Sigmoid colon (tissue), 7 donors: ENCODE measurements at places on chromosomes 4 and X. TPM values are rescaled to one million over a fixed set of nuclear protein-coding genes. Genes with fewer than 3 reads are reported as not detected.

DNA sequence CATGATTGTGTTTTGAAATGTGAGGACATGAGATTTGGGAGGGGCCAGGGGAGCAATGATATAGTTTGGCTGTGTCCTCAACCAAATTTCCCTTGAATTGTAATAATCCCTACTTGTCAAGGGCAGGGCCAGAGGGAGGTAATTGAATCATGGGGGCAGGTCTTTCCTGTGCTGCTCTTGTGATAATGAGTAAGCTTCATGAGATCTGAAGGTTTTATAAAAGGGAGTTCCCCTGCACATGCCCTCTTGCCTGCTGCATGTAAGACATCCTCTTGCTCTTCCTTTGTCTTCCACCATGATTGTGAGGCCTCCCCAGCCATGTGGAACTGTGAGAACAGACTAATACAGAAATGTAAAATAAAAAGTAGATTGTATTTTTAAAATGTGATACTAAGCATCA, 1294.9 kb downstream of the ADGRL3 start:
- DNase-seq: no peak

DNA sequence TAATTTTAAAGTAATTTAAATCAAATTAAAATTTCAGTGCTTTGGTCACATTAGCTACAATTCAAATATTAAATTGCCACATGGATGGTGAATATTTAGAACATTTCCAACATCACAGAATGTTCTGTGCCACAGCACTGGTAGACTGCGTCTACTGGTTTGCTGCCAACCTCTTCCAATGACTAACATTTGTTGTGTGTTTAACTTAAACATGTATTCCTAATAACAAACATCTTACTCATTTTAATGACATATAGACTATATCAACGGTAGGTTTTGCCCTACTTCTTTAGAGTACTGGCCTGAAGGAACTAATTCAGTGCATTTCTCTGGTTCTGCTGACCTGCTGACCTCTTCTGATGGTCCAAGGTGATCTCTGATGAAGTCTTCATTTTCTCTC, 157.6 kb downstream of the DCK start:
- no peak for DNase-seq

DNA sequence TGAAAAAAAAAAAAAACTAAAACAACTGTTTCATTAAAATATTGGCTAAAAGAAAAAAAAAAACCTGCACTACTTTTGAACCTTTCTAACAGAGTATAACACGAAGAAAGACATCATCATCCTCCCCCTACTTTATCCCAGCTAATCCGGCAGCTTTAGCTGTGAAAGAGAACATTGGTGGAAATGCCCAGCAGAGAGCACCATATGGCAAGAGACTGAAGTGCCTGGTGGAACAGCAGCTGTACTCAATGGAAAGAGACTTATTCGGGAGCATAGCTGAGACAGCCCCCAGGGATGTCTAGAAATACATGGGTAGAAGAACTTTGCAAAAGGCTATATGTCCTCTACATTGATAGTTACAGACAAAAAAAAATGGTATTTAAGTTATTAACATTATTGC, 30.3 kb downstream of the STPG2 start:
- no peak for DNase-seq

GRCh38 chr4:25807102-25807728, 55.6 kb downstream of the SEL1L3 start:
- no peak for DNase-seq

GRCh38 chr4:37359261-37359660, 114.7 kb downstream of the NWD2 start:
- DNase-seq: no peak

GRCh38 chrX:69951753-69952152, 98.0 kb downstream of the AWAT2 start:
- no peak for DNase-seq

DNA sequence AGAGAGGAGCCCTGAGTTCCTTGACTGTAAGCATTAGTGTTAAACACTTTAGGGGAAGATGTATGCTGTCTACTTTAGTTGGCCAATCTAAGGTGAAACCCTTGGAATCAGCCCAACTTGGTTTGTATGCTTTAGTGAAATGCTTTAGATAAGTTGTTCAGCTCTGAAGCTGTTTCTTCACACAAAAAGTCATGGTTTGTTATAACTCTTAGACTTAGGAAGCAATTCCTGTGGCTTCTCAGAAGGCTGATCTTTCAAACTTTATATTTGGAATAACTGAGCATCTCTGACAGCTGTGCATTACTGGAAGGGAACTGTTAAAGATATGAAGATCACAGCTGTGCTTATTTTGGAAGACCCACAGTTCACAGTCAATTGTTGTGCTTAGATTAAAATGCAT, 714.1 kb downstream of the FAT4 start:
- DNase-seq: no peak

GRCh38 chr4:91965166-91965565, 338.6 kb upstream of the GRID2 start:
- no peak for DNase-seq

- DNase-seq: no peak
Observed at GRCh38 chrX:33909836-33910235, 222.3 kb downstream of the FAM47A start.

DNA sequence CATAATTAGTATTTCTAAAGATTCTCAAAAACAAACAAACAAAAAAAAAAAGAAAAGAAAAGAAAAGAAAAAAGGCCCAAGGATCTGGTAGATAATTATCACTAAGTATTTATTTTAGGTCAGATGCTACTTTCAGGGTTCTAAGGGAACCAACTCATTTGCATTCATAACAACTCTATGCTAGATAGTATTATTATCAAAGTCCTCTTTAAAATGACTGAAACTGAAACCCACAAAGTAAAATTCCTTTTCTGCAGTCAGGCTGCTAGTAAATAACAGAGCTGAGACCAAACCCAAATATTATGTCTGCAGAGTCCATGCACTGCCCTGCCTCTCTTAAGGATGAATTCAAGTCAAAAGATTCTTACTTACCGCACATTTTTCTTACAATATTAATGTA, 38.3 kb upstream of the MAPK10 start:
- no peak for DNase-seq

- no peak for DNase-seq
Observed at GRCh38 chr4:180805101-180805500, 1438.1 kb upstream of the TENM3 start.

DNA sequence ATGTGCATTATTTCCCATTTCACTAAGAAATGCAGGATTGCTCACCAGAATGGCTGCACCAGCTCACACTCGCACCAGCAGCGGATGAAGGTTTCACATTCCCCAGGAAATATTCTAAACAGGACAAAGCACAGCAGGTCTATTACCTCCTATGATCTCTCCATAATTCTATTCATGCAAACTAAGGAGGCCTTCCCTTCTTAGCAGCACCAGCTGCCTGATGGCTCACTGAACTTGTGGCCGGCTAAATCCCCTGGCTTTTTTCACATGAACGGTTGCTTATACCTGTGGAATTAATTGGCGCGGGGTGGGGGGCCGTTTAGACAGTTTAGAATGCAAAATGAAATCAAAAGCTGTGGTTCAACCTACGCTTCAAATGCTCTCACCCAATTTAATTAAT, 73.5 kb upstream of the SRD5A3 start:
- DNase-seq: no peak

DNA sequence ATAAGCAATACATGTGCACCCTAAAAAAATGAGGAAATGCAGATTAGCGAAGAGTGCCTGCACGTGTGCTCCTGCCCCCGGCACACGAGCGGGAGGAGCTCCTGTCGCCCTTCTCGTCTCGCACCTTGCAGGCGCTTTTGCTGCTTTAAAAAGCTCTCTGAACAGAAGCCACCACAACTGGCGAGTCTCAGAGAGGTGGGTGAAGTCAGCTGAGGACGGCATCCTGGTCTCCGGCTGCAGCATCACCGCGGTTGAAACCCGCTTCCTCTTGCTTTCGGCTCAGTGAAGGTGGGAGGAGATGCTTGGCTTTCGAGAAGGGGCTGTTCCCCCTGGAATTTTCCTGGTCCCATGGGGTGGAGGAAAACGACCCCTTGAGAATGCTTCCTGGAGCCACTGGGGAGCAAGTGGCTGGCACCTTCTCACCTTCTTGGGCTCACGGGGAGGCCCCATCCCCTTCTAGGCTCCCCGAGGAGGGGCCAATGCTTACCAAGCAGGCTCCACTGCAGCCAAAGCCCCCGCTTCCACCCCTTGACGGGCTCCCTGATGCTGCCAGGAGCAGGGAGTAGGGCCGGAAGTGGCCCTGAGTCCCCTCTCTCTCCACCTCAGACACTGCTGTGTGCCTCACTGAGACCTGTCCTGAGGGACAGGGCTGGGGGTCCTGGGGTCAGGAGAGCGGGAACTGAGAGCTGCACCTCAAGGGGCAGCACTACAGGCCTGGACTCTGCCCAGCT, 29.2 kb upstream of the MXD4 start:
- DNase-seq: peak; percentile 52

DNA sequence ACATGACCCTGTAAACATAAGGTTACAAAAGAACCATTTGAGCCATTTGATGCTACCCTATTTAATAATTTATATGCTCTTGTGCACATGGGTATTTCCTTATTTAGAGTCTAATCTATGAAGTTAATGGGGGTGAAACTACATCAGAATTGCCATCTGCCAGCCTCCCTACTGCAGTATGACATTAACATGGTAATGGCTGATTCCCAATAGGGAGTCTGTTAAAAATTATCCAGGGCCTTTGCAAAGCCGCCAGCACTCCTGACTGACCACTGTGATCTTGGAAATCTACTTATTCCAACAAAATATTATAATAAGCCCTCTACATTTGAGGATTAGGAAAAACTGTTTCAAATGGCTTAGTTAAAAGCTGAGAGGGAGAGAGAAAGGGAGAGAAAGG, 153.7 kb downstream of the CLCN4 start:
- DNase-seq: no peak

GRCh38 chr4:145352438-145353145, 129.1 kb upstream of the SMAD1 start:
- DNase-seq: no peak

- no peak for DNase-seq
Observed at GRCh38 chrX:83504721-83505479, 3.2 kb upstream of the POU3F4 start.

DNA sequence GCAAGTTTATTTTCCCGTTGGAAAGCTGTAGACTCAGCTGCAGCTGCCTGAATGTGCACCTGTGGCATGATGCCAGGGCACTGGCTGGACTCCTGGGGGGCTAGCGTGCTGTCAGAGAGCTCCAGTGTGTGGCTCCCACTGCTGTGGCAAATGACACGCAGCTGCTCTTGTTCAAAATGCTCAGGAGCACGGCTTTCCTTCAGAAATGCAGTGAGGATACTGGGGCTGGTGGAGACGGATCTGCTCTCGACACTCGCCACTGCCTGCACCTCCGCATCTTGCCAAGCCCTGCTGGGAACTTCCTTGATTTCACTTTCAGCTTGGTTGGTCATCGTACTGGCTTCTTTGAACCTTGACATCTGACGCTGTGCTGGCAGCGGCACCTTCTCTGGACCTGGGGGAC, 58.7 kb downstream of the GPRIN3 start:
- no peak for DNase-seq

DNA sequence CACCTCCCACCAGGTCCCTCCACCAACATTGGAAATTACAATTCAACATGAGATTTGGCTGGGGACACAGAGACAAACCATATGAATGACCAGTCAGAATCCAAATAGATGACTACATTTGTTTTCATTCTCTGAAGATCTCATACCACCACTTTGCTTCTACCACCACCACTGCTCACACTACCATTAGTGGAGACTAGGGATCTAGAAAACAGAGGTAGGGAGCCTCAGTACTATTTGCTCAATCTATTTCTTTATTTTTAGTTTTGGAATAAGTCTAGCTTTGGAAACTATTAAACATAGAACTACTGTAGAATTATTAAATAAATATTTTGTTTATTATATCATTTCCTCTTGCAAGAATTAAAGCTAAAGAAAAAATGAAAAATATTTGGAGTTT, 727.9 kb downstream of the CCSER1 start:
- no peak for DNase-seq

- no peak for DNase-seq
Observed at GRCh38 chr4:106314960-106315359, 1.0 kb downstream of the TBCK start.

DNA sequence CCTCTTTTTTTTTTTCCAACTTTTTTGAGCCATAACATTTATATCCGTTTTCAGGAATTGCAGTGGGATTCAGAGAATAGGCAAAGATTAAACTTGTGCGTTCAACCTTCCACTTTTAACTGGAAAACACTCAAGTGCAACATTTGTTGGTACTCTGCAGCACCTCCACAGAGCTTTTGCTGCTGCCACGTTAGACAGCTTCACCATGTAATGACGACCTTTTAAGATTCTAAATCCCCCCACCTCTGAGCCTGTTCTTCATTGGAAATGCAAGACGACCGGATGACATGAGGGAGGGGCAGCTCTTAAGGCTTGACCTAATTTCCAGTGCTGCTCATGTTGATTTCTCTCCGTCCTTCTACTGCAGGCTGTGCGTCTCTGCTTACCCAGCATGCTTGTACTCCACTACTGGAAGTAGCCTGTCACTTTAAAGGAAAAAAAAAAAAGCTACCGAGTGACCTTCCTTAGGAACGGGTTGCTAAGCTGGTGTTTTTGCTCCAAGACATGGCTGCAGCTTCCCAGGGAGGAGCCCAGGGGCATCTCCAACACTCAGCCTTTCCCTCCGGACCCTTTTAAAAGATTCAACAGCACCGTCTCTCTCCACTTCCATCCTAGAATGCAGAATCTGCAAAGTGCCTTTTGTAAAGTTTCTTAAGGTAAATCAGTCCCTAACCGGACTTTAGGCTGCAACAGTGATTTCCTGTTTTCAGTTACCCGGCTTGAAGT, at the start of gene CC2D2A:
Gene CC2D2A, plus strand, starts transcription at position 481 of the 726 bp plus-strand sequence. CDS start 6,051 bp downstream, outside the sequence.
- no peak for DNase-seq

DNA sequence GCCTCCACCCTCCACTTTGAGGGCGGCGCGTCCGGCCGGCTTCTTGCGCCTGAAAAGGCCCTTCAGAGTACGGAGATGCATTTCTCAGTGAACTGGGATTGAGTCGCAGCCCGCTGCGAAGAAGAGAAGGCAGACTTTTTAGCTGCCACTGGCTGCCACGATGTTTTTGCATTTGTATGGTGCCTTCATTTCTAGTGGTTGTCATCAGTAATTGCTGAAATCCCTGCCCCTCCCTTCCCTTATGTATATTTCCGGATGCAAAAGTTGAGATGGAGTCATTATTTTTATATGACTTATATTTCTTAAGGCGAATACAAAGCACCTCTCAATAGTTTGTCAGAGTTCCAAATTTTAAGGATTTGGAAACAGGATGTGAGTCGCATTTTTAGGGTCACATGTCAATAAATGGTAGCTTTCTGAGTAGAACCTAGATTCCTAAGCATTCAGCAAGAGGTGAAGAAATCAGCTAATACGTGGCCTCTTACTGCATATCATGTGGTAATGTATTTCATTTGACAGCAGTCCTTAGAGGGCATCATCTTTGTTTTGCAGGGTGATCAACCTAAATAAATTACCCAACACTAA, 658 bp downstream of the ATP6AP2 start:
- DNase-seq: no peak

- DNase-seq: no peak
Observed at GRCh38 chrX:9825966-9826365, 39.7 kb downstream of the SHROOM2 start.

AMTN gene
- not detected for polyA plus RNA-seq

TCP11X2 gene
- polyA plus RNA-seq: not detected

F8A3 gene
- 2.4 TPM for polyA plus RNA-seq

PDLIM5 gene
- 39.6 TPM for polyA plus RNA-seq

TRIM61 gene
- polyA plus RNA-seq: not detected

ITGB1BP2 gene
- 3.6 TPM for polyA plus RNA-seq

DMRTC1 gene
- not detected for polyA plus RNA-seq
